ENCODE measurements at places on chromosomes 2 and 18.

- DNase-seq = no peak
These were observed 17.6 kb upstream of the CD28 start for GRCh38 chr2:203688798-203689197.

- no peak for DNase-seq
These were observed 120.3 kb downstream of the RDH14 start for GRCh38 chr2:18440141-18440661.

DNA sequence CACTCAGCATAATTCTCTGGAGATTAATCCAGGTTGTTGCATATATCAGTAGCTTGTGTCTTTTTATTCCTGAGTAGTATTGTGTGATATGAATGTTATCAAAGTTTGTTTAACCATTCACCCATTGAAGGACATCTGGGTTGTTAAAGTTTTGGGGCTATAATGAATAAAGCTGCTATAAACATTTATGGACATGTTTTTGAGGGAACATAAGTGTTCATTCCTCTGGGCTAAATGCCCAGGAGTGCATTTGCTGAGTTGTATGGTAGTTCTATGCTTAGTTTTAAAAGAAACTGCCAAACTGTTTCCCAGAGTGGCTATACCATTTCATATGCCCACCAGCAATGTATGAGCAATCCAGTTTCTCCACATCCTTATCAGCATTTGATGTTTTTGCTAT lies 21.8 kb upstream of the KCNJ13 start:
- DNase-seq = no peak

DNA sequence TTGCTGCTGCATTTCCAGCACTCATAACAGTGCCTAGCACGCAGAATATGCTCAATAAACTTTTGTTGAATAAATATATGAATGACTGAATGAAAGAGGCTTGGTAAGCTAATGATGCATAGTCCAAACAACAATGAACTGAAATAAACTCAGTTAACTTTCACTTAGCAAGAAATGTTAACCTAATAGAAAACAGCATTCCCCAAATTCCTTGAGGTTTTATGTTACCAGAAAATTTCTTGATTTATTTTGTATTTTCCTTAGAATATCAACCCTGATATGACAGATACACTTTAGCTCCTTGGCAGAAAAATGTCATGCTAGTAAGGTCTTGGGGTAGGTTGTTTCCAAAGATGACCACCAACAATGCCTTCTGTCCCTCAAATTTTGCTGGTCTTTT lies 217.4 kb downstream of the KCNE4 start:
- DNase-seq = no peak

- no peak for DNase-seq
These were observed 308.4 kb upstream of the THUMPD2 start for GRCh38 chr2:40087434-40087833.

DNA sequence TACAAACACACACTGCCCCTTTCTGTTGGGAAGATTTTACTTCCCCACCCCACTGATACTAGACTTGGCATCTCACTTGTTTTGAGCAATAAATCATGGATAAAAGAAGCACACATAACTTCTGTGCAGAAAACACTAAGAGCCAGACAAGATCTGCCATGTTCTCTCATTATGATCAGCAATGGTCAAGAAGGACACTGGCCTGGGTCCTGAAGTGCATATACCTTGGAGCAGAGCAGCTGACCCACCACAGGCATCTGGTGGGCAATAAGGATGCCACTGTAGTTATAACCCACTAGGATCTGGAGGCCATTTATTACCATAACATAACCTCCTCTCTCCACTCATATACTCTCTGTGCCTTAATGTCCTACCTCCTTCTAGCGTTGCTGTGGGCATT lies 338.3 kb downstream of the NCKAP5 start:
- DNase-seq = no peak

DNA sequence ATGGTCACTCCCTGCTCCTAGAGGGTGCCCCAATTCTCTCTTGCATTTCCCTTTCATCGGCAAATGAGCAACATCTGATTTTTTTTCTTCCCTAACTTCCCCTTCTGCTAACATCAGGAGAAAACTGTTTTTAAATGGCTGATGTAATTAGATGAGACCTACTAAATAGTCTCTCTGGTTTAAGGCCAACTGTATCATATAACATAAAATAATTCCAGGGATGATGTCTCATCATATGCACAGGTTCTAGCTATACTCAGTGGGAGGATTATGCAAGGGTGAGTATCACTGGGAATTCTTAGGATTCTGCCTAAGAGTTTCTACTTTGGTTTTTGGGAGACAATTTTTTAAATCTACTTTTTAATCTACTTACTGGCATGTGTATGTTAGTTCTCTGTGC lies 193.4 kb downstream of the PARD3B start:
- no peak for DNase-seq

- DNase-seq = no peak
These were observed 359.1 kb downstream of the ALK start for GRCh38 chr2:29562319-29562718.

- no peak for DNase-seq
These were observed 54.8 kb upstream of the TUBA3E start for GRCh38 chr2:130252880-130253645.

GRCh38 chr2:76975752-76976151 lies 546.4 kb downstream of the LRRTM4 start:
- no peak for DNase-seq

DNA sequence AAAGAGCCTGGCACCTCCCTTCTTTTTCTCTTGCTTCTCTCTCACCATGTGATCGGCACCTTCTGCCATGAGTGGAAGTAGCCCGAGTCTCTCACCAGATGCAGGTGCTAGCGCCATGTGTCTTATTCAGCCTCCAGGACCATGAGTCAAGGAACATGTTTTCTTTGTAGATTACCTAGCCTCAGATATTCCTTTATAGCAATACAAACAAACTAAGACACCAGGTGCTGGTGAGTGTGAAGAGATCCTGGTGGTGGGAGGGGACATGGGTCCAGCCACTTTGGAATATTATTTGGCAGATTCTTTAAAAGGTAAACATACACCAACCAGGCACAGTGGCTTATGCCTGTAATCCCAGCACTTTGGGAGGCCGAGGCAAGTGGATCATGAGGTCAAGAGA lies 5.9 kb upstream of the USP40 start:
- DNase-seq = no peak

DNA sequence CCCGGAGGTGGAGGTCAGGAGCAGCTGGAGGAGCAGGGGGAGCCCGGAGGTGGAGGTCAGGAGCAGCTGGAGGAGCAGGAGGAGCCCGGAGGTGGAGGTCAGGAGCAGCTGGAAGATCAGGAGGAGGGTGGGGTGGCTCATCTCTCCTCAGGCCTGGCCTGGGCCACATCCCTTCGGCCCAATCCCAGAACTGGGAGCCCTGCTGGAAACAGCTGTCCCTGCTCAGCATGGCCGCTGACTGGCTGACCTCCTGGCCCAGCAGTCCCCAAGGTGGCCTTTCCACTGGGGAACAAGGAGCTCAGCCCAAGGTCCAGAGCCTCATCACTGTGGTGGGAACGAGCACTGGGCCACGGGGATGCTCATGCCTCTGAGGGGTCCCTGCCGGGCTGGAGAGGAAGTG lies 66.6 kb upstream of the LAPTM4A start:
- DNase-seq = no peak

GRCh38 chr2:96877631-96878092 lies 7.8 kb upstream of the SEMA4C start:
- DNase-seq = no peak

GRCh38 chr2:3500326-3500899 lies 18.9 kb downstream of the ADI1 start:
- DNase-seq = no peak

DNA sequence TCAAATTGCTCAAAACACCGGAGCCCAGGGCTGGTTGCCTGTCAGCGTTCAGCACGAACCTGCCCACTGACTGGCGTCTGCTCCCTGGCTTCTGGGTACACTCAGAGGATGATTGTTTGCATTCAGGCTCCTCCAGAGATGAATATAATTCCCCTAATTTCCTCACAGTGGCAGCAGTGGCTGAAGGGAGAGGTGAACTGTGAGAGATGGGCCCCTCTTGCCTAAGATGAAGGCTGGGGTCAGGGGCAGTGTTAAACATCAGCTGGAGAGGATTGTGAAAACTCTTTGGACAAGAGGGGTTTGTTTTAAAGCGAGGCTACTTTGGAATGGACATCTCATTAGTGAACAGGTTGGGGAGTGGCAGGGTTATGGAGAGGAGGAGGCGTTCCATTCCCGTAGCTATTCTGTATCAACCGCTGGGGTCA lies 31.0 kb downstream of the TCF7L1 start:
- no peak for DNase-seq

GRCh38 chr2:145764631-145765030 lies 1244.7 kb upstream of the ZEB2 start:
- no peak for DNase-seq

GRCh38 chr2:200258881-200259576 lies 47.5 kb upstream of the SPATS2L start:
- no peak for DNase-seq

DNA sequence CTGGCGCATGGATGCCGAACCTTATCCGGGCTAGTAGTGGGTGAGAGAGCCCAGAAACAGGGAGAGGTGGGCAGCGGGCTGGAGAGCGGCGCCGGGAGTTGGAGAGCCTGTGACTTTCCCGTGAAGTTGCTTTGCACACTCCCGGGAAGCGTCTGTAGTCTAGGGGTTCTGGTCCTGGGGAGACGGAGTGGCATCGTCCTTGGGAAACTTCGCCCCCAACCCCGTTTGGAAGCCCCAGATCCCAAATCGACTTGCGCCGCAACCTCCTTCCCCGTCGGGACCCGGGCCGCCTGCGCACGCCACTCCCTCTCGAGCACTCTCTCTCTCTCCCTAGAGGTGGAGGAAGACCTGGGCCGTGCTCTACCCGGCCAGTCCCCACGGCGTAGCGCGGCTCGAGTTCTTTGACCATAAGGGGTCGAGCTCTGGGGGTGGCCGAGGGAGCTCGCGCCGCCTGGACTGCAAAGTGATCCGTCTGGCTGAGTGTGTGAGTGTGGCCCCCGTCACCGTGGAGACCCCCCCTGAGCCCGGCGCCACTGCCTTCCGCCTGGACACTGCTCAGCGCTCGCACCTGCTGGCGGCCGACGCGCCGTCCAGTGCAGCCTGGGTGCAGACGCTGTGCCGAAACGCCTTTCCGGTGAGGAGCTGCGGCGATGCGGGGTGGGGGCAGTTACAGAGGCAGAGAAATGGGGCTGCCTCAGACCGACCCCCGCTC lies 456 bp downstream of the DOK1 start:
- DNase-seq = no peak

- DNase-seq = no peak
These were observed 36.5 kb upstream of the CDH19 start for GRCh38 chr18:66640431-66640830.

- no peak for DNase-seq
These were observed 132.0 kb upstream of the HDAC4 start for GRCh38 chr2:239532859-239533258.

DNA sequence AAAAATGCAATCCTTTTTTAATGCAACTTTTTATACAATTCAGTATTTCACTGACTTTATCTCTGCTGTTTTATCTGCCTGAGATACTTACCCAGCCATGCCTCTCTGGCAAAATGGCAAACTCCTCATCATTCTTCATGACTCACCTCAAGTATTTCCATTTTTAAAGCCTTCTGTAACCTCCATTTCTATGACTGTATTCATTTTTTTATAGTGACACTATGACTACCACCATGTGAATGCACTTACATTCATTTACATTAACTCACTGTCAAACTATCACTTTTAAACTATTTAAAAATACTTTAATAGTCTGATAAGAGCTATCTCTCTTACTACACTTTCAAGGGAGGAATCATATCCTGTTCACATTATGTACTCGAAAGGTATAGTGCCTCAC lies 99.4 kb upstream of the SCN7A start:
- no peak for DNase-seq

Data from pulmonary artery endothelial cell (primary cell).